ENCODE measurements at places on chromosomes 11 and 22.
A peak's percentile ranks its signal among the peaks of the same experiment; 100 is the strongest.

GRCh38 chr11:115919341-115920091, 415.3 kb upstream of the CADM1 start:
- no peak for DNase-seq

DNA sequence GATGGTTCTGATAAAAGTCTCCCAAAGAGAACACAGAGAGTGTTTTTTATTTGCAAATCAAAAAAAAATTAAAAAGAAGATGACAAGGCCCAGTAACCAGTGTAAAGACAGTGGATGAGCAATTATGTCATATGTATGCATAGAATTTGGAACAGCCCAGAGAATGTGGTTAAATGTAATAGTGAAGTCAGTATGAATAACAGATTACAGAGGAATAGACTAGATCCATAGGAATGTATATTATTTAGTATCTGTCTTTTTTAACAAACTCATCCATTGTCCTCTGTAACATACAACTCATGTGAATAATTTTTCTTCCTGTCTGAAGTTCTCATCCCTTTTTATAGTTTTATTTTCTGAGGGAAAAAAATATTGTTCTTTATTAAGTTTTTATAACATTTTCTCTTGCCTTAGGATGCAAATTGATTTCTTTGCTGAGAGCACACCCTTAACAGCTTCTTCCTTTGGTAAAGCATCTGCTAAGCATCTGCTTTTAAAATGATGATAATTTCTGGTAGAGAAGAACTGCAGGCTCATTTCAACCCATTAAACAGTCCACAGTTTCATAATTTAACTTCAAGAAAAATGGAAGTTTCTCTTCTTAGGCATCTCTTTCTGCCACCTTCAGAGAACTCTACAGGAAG, 266.5 kb upstream of the MTNR1B start:
- DNase-seq, result no peak

- no peak for DNase-seq
These were observed 688 bp downstream of the PTS start for GRCh38 chr11:112226831-112227401.

GRCh38 chr11:27355575-27356104, 7.4 kb downstream of the CCDC34 start:
- no peak for DNase-seq

GRCh38 chr22:43666457-43666856, 145.6 kb downstream of the EFCAB6 start:
- no peak for DNase-seq

GRCh38 chr22:29031227-29032011, 30.2 kb downstream of the C22orf31 start:
- peak; percentile 24 for DNase-seq

GRCh38 chr11:117055469-117055868, 42.8 kb downstream of the SIK3 start:
- DNase-seq, result no peak

GRCh38 chr11:61543606-61544306, 35.2 kb downstream of the LRRC10B start:
- DNase-seq, result no peak

Measured in anterior cingulate cortex (tissue), 58 donors.